Activated CD4-positive, alpha-beta T cell treated with anti-CD3 and anti-CD28 coated beads, Interleukin-2, amount 10 ng/mL, durations not matched to agents 24 days and 14 days (primary cell): ENCODE measurements at places on chromosomes 12 and 14. TPM values are rescaled to one million over a fixed set of nuclear protein-coding genes. Genes with fewer than 3 reads are reported as not detected.

Gene GSC
- not detected in 2 replicates for total RNA-seq

DNA sequence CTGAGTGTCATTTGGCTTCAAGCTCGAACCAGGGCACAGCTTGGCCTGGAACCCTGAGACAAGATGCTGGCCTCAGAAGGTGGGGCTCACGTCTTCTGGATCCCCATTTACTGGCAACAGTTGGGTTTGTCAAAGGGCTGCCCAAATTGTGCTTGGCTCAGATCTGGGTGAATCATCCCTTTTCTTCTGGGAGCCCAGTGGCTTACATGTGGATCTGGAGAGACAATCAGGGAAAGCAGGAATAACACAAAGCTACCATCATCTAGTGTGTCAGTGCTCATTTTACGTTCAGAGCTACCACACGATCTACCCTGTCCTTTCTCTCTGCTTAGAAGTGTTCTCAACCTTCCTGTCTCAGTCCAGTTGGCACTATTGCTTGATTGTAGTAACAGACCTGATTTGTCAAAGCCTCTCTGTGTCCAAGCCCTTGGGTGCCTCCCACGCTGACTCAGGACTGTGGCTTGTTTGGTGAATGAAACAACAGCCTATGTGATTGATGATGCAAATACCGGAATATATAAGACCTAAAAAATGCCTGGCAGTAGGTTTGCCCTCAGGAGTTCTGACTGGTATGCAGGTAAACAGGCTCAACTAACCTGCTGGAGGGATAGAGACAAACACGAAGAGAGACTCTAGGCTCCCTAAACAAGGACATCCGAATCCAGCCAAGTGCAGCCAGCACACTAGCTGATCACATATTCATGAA, 974.3 kb downstream of the VRK1 start:
- H3K4me1 ChIP-seq, result no peaks in the 10 kb centered on the region
- DNase-seq, result no peak
- H3K4me3 ChIP-seq, result no peak overlapping the region
- H3K36me3 ChIP-seq, result no peaks in the 10 kb centered on the region
- no peaks in the 10 kb centered on the region for H3K27me3 ChIP-seq
- H3K27ac ChIP-seq, result no peak overlapping the region

DNA sequence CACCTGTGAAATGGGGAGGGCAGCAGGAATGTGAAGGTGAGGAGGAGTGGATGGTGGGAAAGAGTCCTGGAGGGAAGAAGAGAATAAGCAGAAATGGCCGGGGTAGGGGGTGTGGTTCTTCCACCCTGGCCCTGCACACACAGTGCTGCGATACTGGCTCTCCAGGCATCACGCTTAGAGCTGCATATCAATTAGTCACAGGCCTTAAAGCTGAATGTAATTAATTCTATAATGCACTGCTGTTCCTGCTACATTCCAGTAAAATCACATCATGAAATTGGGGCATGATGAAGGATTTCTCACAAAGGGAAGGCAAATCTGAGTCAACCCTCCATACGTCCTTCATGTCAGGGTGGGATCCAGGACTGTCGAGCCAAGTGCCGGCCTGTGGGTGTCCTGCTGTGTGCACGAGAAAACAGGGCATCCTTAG, 566.1 kb downstream of the BCL11B start:
- H3K4me3 ChIP-seq, result no peak overlapping the region
- no peak for DNase-seq
- no peaks in the 10 kb centered on the region for H3K36me3 ChIP-seq
- H3K27me3 ChIP-seq, result peaks cover 6% of the 10 kb centered on the region
- H3K4me1 ChIP-seq, result peaks cover 23% of the 10 kb centered on the region

DNA sequence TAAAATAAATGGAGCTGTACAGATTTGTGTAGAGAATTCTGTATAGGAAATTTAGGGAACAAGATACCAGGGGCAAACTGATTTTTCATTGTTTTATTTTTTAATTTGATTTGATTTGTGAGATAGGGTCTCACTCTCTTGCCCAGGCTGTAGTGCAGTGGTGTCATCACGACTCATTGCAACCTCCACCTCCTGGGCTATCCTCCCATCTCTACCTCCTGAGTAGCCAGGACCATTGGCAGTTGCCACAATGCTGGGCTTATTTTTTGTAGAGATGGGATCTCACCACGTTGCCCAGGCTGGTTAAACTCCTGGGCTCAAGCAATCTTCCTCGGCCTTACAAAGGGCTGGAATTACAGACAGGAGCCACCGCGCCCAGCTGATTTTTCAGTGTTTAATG, 18.0 kb upstream of the TBK1 start:
- no peak overlapping the region for H3K4me3 ChIP-seq
- peaks cover 3% of the 10 kb centered on the region for H3K4me1 ChIP-seq

DNA sequence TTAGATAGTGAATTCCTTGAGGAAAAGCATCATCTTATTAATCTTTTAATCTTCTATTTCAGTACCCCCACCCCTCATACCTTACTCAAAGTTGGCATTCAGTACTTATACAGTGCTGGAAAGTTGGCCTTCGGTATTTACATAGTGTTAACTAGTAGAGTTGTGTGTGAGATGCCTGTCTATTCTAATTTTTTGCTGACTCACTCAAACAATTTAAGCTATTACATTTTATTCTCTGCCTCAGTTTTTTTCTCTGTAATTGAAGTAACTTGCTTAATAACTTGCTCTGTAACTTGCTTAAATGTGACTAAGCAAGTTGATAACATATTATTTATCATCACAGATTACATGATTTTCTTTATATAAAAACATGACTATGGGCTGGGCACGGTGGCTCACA, 20.3 kb downstream of the DNAL1 start:
- DNase-seq, result no peak
- no peak overlapping the region for H3K27ac ChIP-seq
- no peaks in the 10 kb centered on the region for H3K36me3 ChIP-seq
- H3K27me3 ChIP-seq, result no peaks in the 10 kb centered on the region

Gene WDHD1
- 60.7 and 63.0 TPM in 2 replicates for total RNA-seq

DNA sequence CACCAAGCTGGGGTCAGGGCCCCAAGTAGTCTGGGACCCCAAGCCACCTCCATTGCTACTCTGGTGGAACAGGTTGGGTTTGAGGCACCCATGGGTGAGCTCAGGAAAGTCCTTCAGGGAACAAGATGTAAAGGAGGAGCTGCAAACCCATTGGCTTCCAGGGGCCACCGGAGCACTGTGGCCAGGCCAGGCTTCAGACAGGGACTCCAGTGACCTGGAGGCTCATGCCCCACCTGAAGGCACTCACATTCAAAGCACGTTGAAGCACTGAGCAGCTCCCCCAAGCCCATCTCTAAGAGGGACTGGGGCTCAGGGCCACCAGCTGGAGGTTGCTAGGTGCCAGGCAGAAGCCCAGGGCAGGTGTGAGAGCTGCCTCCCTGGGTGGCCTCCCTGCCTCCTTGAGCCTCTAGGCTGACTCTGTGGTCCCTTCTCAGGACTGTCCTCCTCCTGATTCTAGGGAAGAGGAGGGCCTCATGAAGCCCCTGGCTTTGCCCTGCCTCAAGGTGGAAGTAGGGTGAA, 49.1 kb downstream of the FAM222A start:
- H3K27ac ChIP-seq, result no peak overlapping the region
- no peaks in the 10 kb centered on the region for H3K36me3 ChIP-seq
- no peaks in the 10 kb centered on the region for H3K27me3 ChIP-seq
- no peak for DNase-seq

Gene ACSS3
- not detected in 2 replicates for total RNA-seq

GRCh38 chr14:90288651-90289355, 32.5 kb downstream of the PSMC1 start:
- no peak overlapping the region for H3K4me3 ChIP-seq
- H3K27me3 ChIP-seq, result no peaks in the 10 kb centered on the region
- DNase-seq, result no peak
- no peaks in the 10 kb centered on the region for H3K4me1 ChIP-seq

DNA sequence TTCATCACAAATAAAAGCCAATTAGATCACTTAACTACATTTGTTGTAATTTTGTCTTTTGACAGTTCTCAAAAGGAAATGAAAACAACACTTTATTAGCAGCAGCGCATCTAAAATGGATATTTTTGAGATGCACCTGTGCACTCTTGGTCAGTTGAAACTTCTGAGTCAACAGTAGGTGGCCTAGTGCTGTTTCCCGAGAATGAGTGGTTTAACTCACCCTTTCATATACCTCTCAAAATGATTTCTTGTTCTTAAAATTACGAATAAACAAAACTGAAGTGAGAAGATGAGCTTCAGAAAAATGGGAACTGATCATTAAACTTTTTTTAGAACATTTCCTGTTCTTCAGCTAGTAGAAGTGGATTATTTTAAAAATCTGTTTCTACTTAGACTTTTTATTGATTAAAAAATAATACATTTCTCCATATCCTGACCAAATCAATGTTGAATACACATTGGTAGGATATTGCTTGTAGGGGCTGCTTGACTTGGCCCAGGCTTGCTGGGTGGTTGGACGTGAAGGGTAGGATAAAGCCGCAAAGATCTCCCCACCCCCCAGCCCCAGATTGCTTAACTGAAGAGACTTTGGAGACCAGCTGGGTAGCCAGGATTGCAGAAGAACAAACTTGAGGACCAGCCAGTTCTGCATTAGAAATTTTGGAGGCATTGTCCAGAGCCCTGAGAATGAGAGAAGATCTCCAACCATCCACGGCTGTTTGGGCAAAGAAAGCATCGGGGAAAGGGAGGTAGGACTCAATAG, 22.3 kb upstream of the STK38L start:
- H3K27ac ChIP-seq, result no peak overlapping the region
- no peak overlapping the region for H3K4me3 ChIP-seq
- H3K4me1 ChIP-seq, result peaks cover 11% of the 10 kb centered on the region
- no peaks in the 10 kb centered on the region for H3K36me3 ChIP-seq
- H3K27me3 ChIP-seq, result peaks cover 5% of the 10 kb centered on the region

DNA sequence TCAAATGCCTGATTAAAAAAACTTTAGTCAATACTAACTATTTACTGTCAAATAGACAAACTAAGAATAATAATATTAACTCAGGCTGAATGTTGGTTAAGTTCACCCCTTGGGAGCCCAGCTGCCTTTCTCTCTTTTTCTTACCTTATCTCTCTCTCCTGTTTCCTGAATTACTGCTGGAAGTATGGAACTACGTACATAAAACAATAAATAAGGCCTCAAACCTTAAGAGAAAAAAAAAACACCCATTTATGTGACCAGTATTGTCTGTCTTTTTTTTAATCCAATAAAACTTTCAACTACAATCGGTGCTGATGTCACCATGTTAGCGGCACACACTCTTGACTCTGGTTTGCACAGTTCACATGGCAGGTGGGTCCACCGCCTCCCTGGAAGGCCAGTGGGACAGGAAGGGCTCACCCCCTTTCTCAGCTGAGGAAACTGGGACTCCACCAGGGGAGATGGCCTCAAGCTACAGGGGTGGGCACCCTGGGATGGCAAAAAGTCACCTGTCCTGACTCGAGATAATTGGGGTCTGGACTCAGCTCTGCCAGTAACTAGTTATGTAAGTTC, 21.3 kb downstream of the BCL11B start:
- H3K27me3 ChIP-seq, result no peaks in the 10 kb centered on the region
- peaks cover 54% of the 10 kb centered on the region for H3K36me3 ChIP-seq
- peak; percentile 78 for DNase-seq
- H3K4me1 ChIP-seq, result peaks cover 81% of the 10 kb centered on the region
- peak overlapping the region; percentile 81 for H3K4me3 ChIP-seq
- peak overlapping the region; percentile 93 for H3K27ac ChIP-seq

DNA sequence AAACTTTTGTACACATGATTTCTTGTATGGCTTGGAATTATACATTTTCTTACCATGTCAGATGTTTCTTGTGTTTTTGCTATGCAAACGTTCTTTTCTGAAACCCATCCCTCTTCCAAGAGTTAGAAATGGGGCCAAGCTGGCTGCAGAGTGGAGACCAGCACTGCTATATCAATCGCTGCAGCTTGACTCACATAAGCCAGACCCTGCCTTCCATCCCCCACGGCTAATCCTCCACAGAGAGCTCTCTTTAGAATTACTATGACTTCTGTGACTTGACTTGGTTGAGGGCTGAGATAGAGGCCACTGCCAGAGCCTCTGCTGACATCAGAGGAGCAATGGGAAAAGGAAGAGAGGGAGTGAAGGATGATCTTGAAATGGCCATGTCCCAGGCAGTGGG, 147.9 kb downstream of the DACT1 start:
- H3K4me1 ChIP-seq, result no peaks in the 10 kb centered on the region
- H3K4me3 ChIP-seq, result no peak overlapping the region
- peaks cover 3% of the 10 kb centered on the region for H3K27me3 ChIP-seq
- DNase-seq, result no peak
- H3K27ac ChIP-seq, result no peak overlapping the region
